ENCODE measurements at places on chromosomes 4 and X.

DNA sequence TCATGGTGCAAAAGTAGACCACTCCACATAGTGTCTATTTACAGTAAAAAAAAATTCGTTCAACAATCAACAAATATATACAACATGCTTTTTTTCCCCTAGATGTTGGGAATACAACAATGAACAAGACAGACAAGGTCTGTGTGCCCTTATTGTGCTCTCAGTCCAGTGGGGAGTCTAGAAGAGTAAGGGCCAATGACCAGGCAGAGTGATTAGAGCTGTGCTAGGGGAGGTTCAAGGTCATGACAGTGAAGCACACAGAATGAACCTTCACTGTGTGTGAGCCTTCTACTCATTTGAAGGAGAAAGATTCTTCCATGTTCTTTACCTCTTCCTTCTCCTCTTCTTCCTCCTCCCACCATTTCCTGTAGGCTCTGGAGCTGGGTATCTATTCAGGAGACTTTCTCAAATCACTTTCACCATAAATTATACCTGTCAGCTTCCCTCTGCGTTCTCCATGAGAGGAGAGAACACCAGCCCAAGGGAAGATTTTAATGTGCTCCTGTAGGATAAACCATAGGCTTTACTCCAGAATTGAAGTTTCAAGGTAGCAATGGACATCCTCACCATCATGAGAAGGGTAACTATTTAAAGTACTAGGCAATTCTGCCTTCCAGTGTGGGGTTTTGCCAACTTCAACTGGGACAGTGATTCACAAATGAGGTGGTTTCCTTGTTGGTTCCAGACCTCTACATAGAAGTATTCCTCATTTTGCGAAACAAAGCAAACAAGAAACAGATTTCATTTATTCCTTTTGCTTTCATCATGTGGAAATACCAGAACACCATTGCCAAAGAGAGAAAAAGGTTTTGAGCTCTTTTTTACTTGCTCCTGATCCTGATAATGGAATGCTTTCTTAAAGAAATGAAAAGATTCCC is 246.9 kb upstream of the GPC4 start:
- DNase-seq, result peak; percentile 37

- DNase-seq, result no peak
Measured at GRCh38 chrX:19829814-19830213, 57.6 kb downstream of the SH3KBP1 start.

DNA sequence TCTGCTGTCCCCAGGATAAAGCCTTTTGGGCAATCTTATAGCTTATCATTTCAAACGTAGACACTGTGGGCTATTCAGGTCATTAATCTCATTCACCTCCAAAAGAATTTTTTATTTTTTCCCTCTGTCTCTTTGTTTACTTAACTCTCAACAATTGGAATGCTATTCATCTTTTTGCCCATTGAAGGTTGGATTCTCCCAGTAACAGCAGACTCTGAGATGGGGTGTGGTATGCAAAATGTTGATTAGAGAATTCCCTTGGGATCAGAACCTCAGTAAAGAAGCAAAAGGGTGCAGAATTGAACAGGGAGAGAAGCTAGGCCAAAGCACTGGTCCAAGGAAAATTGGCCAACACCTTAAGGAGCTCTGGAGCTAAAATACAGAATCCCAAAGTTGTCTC is 60.4 kb downstream of the CAMK2D start:
- DNase-seq, result no peak

DNA sequence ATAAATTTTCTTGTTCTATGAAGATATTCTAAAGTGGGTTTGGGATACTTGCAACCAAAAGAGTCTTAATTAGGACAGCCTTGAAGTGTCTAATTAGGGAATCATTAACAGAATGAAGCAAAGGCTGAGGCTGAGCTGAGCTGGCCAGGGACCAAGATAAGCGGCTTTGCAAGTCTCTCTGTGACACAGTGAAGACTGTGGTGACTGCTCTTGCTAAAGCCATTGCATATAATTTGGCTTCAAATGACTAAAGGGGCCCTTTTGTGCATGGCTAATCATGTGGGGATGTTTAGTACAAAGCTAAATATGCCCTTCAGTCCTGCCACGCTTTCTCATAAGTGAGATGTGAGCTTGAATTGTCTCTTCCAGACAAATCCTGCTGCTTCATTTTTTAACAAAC is 31.2 kb upstream of the GYPA start:
- DNase-seq, result no peak

DNA sequence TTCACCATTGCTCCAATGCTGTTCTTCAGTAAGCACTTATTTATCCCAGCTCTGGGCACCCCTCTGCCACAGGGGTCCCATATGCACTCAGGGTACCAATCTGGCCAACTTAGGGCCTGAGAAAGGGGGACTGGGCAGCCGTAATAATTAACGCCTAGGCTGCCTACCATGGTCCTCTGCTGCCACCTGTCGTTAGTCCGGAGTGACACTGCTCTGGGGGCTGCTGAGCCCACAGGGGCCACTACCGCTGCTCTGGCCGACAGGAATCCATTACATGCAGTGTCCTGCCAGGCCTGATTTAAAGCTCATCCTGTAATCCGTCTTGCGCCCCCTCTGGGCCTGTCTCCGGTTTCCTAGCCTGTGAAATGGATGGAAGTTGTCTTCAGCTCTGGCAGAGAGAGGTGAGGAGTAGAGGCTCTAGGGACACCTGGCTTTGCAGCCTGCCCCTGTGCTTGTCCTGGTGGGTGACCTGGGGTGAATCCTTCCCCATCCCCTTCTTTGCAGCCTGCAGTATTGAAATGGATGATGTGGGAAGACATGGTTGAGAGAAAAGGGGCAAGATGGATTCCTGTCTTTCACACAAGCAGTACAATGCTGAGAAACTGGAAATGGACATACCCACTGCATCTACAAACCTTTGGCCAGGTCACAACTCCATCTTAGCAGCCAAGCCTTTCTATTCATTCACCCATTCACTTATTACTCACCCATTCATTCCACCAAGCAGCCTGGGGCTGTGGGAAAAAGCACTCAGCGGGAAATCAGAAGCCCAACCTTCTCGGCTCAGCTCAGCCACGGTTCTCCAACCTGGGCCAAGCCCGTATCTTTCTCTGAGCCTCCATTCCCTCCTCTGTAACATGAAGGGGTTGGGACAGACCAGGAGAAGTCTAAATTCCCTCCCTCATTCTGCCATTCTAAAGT is 116.3 kb upstream of the NALF2 start:
- peak; percentile 14 for DNase-seq

- no peak for DNase-seq
Measured at GRCh38 chrX:123060986-123061385, 123.1 kb upstream of the GRIA3 start.

DNA sequence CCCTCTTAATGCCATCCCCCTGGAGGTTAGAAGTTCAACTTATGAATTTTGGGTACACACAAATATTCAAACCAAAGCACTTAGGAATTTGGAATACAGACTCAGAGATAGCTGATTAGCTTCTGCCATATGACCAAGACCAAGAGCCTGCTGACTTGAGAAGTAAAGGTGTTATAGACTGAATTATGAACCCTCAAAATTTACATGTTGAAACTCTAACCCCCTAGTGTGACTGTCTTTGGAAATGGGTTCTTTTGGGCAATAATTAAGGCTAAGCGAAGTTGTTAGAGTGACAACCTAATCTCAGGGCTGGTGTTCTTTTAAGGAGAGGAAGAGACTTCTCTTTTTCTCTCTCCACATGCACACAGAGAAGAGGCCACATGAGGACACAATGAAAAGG is 151.2 kb downstream of the COX18 start:
- no peak for DNase-seq

GRCh38 chrX:41881166-41881565 is 42.2 kb downstream of the CASK start:
- DNase-seq, result no peak

DNA sequence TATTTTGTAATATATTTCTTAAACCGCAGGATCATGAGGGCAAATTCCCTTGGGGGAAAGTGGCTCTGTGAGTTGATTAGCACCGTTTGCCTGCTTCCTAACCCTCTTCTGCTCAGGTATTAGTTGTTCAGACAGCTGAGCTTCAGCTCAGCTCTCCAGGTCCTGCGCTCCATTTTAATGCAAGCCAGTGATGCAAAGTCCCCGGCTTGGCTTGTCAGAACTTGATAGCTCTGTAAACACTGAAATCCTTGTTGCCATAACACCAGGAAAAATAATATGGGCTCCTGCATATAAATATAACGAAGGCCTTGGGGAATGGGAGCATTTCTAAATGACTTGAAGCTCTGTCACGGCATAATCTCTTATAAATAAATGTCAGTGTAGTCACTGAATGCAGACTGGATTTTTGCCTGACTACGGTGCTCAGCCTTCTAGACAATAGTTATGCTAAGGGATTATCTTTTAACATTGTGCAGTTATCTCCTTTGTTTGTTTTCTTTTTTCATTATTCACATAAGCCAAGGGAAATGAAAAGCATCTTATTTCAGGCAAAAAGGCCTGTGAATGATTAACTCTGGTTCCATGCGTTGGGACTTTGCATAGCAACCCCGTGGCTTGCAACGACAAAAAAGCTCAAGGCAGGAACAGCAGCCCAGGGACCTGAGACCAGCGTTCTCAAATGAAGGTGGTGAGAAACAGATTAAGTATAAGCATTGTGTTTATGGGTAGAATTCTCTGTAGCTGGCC is 253.2 kb downstream of the SPRY1 start:
- DNase-seq, result peak; percentile 89

Data from AG09319 (cell line).